ENCODE measurements at places on chromosomes 2 and 18.

DNA sequence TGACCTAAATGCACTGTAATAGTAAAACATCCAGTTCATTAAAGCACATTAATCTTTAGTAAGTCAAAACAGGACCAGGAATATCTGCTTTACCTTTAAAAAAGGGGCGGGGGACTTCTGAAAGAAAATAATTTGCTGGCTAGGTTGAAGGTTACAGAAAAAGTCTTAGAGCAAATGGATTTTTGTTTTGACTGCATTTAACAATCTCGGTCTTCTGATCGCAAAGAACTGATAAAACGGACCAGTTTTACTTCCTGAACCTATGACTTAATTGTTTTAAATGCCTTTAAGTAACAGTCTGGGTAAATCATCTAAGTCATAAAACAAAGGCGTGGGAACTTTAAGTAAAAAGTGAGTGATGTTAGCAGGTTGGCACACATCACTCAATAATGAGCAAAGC lies 783 bp downstream of the BUB1 start:
- DNase-seq = no peak

DNA sequence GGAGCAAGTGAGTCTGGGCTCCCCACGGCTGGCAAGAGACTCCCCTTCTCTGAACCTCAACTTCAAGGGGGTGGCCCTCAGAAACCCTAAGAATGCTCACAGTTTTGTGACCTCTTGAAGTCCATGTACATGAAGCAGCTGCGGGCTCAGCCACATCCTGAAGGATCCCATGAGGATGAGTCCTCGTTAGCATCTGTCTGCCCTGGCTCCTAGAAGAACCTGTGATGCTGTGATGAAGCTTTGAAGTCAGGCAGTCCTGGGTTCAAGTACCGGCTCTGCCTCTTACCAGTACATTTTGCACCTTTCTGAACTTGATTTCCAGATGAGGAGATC lies 38.1 kb downstream of the SDC1 start:
- no peak for DNase-seq

DNA sequence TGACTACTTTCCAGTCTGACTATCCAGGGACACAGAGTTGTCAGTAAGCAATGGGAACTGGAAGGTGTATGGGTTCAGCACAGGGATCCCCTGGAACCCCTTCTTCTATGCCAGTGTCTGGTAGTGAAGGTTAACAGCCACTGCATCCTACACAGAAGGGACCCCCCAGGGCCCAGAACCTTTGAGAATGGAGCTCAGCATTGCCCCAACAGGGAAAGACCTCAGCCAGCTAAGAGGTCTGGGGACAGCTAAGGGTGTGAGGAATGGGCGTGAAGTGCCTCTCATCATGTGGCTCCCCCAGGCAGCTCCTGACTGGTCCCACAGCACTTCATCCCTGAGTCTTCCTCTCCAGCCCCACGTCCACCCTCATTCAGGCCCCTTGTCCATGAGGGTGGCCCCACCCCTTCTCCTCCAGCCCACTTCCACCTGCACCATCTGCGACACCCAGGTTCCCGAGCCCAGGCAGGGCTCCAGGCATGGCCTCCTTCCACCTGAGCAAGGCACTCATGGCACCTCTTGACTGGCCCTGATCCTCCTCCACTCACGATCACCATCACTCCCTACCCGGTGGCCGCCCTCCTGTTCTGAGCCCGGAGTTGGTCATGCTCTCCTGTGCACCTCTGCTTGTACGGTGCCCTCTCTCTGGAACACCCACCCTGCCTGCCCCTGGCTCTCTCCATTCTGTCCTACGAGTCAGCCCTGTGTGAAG lies 77.1 kb downstream of the SFXN5 start:
- no peak for DNase-seq

DNA sequence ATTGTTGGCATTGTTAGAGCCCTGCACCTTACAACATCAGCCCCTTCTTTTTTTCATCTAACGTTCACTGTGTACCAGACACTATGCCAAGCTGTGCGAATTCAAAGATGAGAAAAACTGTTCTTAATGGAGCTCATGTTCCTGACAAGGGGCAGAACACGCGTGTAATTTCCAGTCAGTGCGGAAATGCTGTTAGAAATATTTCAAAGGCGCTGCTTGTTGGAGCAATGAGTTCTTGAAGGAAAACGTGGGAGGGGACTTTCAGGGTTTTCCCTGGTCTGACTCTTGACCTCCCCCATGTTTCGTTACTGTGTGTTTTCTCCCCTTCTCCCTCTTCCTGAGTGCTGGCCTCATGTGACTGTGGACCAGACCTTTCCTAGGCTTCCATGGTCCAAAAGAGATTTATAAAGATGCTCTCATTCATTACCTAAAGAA lies 1.5 kb downstream of the MTHFD2 start:
- no peak for DNase-seq

GRCh38 chr2:186827862-186828492 lies 21.0 kb downstream of the ZSWIM2 start:
- DNase-seq = no peak

- DNase-seq = no peak
Measured at GRCh38 chr2:234603619-234604018, 106.7 kb upstream of the ARL4C start.

GRCh38 chr2:151862700-151863099 lies 34.5 kb upstream of the ARL5A start:
- no peak for DNase-seq

GRCh38 chr2:30265052-30266015 lies 34.0 kb downstream of the LBH start:
- no peak for DNase-seq

- DNase-seq = no peak
Measured at GRCh38 chr2:149656996-149657395, 69.4 kb upstream of the MMADHC start.

DNA sequence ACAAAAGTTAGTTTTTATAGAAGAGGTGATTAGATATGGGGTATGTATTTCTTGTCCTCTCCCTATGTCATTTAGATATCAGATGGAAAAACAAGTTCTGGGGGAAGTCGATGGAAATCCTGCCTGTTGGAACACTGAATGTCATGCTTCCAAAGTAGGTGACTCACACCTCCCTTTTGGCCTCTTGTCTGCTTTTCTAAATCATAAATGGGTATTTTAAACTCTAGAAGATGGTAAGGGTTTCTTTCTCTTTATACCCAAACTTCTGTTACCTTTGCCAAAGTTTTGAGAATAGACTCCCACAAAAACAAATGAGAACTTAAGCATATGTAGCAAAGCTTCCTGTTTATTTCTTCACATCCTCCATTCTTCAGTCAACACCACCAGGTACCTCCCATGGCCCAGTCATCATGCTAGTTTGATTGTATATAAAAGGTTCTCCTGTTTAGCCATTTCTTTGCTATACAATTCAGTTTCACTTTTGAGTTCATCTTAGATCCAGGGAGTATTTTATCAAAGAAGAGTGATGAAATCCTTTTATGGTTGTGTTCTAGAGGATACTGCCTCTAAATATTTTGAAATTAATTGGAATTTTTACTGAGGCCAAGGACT lies 63.9 kb downstream of the PRKRA start:
- DNase-seq = no peak

GRCh38 chr2:4976407-4976806 lies 715.8 kb upstream of the SOX11 start:
- DNase-seq = no peak

- DNase-seq = peak; percentile 20
Measured at GRCh38 chr2:237629739-237630138, 2.4 kb downstream of the LRRFIP1 start.

DNA sequence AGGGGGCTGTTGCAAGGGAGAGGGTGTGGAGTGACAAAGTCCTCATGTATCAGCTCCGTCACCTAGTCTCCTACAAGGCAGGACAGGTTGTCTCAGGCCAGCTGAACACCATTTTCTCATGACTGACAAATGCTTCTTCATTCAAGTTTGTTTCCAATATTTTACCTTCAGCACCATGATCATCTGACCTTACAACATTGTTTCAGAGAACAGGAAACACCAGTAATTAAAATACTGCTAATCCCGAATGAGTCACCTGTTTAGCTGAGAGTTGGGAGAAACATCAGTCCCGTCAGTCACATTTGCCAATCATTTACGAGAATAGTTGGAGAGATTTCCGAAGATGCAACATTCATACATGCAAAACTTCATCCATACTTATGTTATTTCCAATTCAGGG lies 25.7 kb upstream of the SP5 start:
- no peak for DNase-seq

DNA sequence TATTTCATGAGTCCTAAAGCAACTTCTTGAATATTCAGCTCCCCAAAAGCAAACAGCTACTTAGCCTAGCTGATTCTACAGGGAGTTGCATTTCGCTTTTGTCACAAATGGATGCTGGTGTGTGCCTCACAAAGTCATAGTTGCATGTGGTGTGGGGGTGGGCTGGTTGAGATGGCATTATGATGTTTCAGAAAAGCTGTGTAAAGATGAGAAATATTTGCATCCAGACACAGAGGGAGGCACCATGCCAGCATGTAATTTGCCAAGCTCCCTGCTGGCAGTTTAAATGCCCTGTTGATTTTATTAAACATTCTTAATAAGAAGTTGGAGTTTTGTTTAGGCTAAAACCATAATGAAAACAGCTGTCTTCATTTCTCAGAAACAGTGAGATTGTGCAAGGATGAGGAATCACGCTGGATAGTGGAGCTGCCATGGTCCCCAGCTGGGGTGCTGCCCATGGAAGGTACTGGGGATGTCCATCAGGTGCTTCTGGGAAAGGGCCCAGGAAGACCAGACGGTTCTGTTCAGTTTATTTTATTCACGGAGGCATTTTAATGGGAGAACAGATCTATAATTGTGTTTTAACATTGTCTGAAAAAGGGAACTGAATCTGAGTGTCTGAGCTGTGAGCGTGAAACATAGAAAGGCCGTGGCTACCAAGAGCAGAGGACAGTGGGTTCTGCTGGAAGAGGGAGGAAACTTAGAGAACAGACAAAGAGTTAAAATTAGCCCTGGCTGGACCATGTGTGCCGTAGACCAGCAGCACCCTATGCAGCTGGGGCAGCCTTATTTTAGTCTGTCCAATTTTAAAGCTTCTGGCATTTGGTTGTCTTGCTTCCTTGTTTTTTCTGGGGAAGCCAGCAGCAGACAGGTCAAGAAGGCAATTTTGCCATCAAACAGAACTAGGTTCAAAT lies 177.1 kb downstream of the FAM210A start:
- no peak for DNase-seq

- no peak for DNase-seq
Measured at GRCh38 chr2:198141726-198142125, 337.3 kb downstream of the PLCL1 start.

- peak; percentile 64 for DNase-seq
Measured at GRCh38 chr2:19746611-19747309, 155.0 kb downstream of the TTC32 start.

DNA sequence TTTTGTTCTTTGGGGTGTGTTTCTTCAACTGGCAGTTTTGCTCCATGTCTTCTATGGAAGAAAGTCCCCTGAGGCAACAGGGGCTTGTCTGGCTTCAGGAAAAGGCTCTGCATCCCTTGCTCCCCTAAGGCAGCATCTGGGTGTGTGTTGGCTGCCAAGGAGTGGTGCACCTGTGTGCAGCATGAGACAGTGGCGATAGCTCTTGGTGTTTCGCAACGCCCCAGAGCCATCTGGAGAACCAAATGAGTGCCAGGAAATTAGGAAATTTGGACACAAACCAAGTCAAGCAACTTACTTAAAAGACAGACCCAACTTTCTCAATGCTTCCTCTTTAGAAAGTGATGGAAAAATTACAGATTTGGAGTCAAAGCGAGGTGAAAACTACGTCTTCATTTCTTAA lies 1044.4 kb upstream of the CNTNAP5 start:
- peak; percentile 75 for DNase-seq

DNA sequence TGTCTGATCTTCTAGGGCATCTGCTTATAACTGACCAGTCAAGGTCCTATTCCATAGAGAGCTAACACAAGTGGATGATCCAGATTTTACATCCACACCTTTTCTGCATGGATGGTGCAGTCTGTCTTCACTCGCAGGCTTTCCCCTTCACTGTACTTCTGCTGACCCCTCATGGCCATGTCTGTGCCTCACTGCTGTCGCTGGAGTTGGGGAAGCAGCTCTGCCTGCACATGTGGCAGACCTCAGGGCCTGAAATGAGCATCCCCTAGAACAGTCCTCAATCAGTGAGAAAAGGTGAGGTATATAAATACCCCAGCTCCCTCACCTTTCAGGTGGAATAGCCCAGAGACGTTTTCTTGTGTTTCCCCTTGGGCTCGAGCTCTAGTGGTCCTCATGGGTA lies 233.8 kb downstream of the ANKRD36B start:
- no peak for DNase-seq

GRCh38 chr18:69399253-69399652 lies 1.4 kb upstream of the DOK6 start:
- DNase-seq = no peak

- DNase-seq = no peak
Measured at GRCh38 chr2:157355618-157356017, 30.0 kb upstream of the ERMN start.

GRCh38 chr2:215171796-215172195 lies 33.4 kb upstream of the ABCA12 start:
- DNase-seq = no peak

GRCh38 chr2:158395166-158395565 lies 61.4 kb downstream of the CCDC148 start:
- no peak for DNase-seq

GRCh38 chr18:74326231-74326630 lies 10.6 kb downstream of the C18orf63 start:
- no peak for DNase-seq

DNA sequence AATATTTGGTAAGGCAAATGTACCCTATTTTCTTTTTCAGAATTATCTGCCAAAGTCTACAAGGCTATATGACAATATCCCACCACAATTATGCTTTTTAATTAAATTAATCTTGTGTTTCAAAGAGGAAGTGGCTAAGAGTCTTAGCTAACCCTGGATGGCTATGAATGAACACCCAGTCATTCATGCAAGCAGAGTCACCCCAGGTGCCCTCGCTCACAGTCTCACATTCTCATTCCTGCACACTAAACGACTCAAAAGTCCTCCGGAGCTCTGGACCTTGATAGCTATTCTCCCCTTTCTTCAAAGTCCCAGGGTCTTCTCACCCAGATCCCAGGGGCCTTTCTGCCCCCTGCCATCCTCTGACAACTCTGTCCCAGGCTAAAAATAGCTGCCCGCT lies 42.1 kb upstream of the MRPL19 start:
- no peak for DNase-seq

DNA sequence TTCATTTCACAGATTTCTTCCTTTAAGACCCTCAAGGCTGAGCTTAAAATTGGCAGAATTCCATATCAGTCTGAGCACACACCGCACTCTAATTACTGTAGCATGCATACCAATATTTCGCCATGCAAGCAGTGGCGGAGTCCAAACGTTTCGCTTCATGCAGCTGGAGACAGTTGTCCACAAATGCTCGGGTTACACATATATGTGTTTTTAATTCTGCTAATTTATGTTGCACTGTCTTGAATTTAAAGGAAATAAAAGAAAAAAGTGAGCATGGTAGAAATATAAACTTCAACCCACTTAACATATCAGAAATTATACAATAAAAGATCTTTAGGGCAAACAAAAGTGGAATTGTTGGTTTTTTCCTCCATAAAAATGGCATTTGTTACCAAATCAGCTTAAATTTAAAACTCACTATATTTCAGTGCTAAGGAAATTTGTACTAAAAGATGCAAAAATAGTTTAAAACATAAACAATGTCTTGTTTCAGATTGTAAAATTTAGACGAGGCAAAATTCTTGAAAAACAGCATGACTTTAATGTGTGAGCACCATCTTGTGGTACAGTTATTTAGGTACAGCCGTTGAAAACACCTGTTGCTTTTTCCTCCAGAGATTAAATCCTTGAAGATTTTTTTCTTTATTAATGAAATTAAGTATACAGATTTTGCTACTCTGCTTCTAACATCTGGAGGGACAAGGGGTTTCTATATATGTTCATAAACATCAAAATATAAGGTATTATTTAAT lies 24.1 kb upstream of the KANSL1L start:
- DNase-seq = no peak

All from left hindlimb (tissue), 1 donor.